ENCODE measurements at places on chromosomes 1 and 21.

- DNase-seq, result no peak
These were observed 88.6 kb upstream of the LMO4 start for GRCh38 chr1:87239997-87240605.

DNA sequence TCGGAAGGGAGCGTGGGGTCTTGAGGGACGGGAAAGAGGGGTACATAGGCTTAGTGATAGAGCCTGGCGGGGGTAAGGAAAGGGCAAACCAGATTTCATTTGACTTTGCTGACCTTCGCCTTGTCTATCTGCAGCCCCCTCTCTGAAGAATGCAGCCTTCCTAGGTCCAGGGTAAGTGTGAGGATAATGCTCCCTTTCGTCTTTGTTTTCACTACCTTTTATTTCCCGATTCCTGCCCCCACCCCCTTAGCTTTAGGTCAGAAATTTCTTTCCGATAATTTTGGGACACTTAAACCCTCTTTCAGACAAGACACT is 396 bp downstream of the ATP5PB start:
- DNase-seq, result no peak

DNA sequence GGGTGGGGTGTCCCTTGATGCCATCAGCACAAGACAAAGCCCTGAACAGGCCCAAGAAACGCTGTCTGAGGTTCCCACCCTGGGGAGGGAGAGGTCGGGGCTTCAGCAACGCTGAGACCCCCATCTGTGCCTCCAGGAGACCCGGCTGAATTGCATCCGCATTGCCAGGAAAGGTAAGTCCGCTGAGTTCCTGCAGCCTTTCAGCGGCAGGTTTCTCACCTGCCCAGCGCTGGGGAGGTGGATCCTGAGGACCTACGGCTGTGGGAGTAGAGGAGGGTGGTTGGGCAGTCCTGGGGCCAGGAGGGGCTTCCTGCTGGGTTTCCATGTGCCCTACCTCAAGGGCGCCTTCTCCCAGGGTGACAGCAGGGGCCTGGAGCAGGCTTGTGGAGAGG is 47.5 kb downstream of the PTPRU start:
- DNase-seq, result no peak

DNA sequence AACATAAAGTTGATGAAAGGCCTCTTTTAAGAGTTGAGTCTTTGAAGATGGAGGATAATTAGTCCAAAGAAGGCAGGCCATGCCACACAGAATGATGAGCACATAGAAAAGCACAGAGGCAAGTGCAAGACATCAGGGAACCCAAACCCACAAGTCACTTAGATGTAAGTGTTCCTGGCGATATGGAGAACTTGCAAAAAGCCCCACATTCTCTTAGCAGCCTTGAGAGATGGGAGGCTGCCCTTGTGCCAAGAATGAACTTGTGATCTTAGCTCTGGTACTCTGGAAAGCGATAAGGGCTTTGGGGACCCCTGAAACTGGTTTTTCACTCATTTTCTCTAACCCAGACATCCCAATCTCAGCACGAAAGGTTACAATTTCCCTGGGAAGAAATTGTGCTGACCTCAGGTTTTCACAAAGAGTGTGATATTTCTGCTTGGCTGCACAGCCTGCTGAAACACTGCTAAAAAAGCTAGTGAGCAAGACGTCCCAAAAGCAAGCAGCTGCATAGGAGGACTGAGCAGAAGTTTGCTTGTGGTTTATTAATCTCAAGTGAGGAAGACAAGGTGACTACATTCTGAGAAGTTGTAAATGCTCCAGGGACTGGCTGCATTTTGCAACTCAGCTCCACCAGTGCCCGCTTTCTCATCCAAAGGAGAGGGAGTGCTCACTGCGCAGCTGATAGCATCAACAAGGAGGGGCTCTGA is 496.9 kb upstream of the CAMK1G start:
- DNase-seq, result no peak

DNA sequence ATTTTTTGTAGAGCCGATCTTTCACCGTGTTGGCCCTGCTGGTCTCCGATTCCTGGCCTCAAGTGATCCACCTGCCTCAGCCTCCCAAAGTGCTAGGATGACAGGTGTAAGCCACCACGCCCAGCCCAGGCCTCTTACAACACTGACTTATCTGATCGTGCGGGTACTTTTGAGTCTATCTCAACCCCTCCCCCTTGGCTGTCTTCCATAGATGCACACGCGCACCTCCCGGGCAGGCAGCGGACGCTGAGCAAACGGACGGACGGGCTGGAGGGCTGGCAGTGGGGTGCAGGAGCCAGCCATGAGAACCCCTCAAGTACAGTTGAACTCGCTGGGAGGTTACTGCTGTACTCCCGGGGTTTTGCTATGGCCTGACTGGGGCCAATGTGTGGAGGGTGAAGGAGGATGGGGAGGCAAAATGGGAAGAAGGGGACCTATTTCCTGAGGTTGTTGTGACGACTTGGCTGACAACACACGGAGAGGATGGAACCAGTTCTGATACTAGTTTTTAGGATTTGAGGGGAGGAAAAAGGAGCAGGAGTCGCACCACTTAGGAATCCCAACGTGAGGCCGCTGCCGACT is 959 bp downstream of the CD58 start:
- no peak for DNase-seq

- no peak for DNase-seq
These were observed 19.5 kb upstream of the ETV3 start for GRCh38 chr1:157157501-157158190.

DNA sequence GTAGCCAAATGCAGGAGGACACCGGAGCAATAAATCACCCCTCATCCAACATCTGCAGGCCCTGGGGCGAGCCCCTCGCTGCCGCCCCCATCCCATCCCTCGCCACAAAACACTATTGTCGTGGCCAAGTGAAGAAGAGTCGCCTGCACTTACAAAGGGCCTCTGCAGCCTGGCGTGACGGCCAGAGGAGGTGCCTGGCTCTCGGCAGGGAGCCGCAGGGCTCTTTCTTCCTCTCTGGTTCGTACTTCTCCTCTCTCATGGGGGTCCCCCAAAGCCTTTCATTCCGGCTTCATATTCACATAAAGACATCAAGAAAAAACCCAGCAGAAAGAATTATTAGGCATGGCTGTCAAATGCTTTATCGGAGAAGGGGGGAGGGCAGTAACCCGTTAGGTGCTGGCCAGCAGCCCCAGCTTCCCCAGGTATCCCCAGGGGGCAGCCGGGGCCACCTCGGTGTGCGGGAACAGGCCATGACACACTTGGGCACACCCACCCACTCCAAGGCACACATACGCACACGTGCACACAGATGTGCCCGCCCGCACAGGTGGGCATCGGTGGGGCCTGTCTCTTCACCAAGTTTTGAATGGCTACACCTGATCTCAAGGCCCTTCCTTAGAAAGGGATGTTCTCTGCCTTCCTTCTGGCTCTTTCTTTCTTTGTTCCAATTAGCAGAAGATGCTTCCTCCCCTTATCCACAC is 149.1 kb downstream of the PRDM16 start:
- DNase-seq, result no peak

GRCh38 chr1:87170931-87171598 is 157.6 kb upstream of the LMO4 start:
- no peak for DNase-seq

GRCh38 chr1:51192213-51192843 is 43.7 kb upstream of the RNF11 start:
- no peak for DNase-seq

DNA sequence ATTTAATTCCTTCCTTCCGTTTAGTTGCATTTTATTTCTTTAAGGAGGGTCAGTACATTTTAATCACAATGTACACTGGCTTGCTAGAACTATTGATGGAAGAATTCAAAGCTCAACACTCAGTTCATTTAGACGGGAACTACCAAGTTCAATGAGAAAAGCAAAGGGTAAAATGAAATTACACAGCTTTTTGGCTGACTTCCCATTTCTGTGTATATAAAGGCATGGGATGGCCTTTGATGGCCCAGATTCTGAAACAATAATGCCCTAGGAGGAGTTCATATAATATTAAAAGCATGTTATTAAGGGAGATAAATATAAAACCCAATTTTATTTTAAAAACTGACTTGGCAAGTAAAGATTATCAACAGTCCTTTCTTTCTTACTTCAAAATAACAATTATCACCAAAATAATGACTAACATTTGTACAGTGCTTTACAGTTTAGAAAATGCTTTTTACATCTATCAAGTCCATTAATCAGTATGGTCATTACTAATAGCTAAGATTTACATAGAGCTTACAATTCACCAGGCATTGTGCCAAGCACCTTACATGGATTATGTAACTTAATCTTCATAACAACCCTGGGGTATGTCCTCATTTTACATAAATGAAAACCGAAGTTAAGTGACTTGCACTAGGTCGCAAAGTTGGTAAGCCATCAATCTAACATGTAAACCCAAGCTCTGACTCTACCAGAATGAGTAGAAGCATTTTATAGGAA is 402.4 kb downstream of the OMA1 start:
- DNase-seq, result no peak

DNA sequence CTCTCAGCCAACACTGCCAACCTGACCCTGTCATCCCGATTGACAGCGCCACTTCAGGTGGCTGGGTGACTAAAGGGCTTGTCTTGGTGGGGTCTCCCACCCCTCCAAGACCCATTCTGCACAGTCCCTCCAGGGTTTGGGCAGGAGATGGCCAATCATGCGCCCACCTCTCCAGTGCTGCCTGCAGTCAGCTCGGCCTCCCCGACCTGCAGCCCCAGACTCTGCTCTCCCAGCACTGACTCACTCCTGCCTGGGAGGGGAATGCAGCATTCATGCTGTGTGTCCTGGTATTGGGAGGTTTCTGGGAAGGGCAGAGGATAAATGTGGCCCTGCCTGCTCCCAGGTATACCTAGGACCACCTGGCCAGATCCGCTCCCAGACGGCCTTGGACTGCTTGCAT is 9.7 kb downstream of the TMEM81 start:
- DNase-seq, result no peak

DNA sequence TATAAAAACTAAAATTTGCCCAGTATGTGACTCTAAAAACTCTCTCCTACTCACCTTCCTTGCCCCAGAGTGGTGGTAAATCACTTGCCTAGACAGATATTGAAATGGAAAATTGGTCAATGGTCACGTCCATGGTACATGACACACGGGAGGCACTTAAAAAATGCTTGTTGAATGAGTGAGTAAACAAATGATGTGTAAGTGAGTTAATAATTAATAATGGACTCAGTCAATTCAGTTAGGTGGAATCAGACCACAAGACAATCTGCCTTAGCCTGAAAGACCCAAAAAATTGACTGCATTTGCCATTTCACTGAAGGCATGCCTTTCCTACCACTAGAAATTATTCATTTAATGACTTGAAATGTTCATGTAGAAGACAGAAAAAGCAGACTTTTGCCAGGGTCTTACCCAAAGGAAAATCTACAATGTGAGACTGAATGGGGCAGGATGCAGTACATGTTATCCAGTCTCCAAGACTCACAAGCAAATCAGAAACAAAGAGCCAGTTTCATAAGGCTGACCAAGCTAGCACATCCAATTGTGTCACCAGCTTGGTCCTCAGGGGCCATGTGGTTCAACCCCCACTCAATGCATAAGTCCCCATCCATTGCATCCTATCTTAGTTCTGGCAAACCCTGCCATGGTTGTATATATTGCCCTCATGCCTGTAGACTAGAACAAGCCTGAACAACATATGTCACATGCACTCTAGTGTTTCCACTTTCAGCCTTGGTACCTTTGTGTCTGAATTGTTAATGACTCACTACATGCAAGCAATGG is 73.6 kb downstream of the TBX15 start:
- no peak for DNase-seq

GRCh38 chr1:52636721-52637695 is 4.0 kb downstream of the SHISAL2A start:
- DNase-seq, result no peak

GRCh38 chr1:25760871-25761270 is 39.1 kb upstream of the SELENON start:
- no peak for DNase-seq

DNA sequence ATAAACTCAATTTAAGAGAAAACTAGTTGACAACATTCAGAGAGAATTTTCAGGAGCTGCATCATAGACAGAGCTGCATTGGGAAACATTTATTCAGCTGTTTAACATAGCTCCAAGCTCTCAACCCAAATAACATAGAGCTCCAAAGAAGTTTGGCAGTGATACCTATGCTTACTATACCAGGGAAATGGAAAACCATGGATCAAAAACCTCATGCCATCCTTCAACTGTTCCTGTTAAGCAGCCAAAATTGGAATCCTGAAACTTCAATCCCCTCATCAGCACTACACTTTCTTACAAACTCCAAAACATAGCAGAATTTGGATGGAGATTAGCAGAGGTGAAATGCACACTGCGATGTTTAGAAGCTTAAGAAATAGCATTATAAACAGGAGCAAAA is 164.4 kb downstream of the USH2A start:
- no peak for DNase-seq

- DNase-seq, result no peak
These were observed 33.6 kb upstream of the ZZZ3 start for GRCh38 chr1:77716065-77716464.

DNA sequence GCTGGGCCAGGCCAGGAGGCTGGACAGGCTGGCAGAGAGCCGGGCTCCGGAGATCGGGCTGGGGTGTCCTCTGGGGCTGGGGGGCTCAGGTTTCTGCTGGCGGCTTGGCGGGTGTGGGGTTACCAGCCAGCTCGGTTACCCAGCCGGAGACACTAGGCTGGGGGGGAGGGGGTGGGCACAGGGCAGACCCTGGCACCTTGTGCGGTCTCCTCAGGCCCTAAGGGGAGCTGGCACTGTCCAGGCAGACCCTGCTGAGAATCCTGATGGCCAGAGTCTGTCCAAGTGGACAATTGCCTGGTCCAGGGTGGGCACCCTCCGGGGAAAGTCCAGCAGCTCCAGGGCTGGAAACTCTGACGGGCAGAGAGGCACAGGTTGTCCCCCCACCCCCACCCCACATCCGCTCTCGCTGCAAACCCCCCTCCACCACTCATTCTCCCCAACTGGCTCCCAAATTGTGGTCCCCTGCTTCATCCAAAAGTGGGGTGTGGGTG is 6.7 kb downstream of the ZBTB7B start:
- no peak for DNase-seq

DNA sequence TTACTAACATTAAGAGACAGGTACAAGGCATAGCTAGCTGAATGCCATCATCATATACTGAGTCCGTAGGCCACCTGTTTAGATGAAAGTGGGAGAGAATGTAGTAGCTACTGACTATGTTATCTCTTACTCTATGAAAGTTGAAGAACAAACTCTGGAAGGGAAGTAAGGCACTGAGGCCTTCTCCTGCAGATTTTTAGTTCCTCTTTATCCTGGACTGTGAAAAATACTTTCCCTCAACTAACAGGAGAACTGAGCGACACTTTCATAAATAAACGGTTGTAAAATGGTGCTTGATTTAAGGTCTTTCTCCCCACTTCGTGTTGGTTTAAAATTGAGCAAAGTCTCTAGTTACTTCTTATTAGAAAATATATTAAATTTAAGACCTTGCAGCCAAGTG is 101.9 kb downstream of the FNBP1L start:
- no peak for DNase-seq
